ENCODE measurements at places on chromosomes 16 and 17.
A peak's percentile ranks its signal among the peaks of the same experiment; 100 is the strongest.

GRCh38 chr17:37659925-37660324, 16.7 kb upstream of the DDX52 start:
- DNase-seq = no peak

DNA sequence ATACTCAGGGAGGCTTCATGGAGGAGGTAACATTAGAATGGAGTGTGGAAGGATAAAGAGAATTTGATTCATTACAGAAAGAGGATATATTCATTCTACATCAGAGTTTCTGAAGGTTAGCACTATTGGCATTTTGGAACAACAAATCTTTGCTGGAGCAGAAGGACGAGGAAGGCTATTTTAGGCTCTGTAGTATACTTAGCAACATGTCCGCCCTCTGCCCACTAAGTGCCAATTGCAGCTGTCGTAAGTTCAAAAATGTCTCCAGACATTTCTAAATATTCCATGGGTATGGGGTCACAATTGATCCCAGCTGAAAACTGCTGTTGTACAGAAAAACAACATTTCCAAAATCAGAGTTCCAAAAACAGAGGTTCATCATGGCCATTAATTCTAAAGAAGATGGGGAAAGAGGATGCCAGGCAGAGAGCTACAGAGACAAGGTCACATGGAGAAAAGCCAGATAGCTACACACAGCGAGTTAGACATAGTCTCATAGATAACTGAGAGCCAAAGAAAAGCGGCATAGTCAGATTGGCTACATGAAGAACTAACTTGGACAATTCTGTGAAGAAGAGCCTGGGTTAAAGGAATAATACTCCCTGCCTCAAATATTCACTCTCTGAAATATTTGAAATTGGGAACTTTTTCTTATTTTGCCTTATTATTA, 846.4 kb upstream of the CDH8 start:
- DNase-seq = no peak

GRCh38 chr16:47320546-47321310, 140.1 kb downstream of the ITFG1 start:
- peak; percentile 10 for DNase-seq

GRCh38 chr16:64225036-64225435, 896.8 kb downstream of the CDH11 start:
- DNase-seq = no peak

- peak; percentile 36 for DNase-seq
These were observed 59.6 kb downstream of the MAP2K6 start for GRCh38 chr17:69473841-69474831.

- no peak for DNase-seq
These were observed 13.7 kb upstream of the ERN2 start for GRCh38 chr16:23726710-23727109.

- no peak for DNase-seq
These were observed 14.8 kb upstream of the NUP93 start for GRCh38 chr16:56715126-56715525.

GRCh38 chr16:78286065-78286464, 186.6 kb downstream of the WWOX start:
- no peak for DNase-seq

Measured in HFF-Myc (cell line).